ENCODE measurements at places on chromosomes 2 and 18.

- DNase-seq = no peak
Measured at GRCh38 chr2:137117385-137117784, 352.0 kb downstream of the THSD7B start.

DNA sequence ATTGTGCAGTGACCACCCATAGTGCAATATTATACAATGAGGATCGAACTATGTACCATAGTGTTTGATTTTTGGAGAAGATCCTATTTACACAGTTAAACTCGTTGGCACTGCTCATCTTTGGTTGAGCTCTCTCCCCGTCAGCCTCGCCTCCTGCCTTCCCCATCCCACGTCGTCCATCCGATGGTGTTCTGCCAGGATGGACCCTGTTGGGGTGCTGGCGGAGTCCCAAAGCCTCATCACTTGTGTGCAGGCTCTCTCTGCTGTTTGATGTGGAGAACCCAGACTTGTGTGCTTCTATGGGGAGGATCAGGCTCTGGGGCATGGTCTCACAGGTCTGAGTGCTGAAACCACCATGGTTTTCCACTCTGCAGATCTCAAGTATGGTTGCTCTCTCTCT, 85.4 kb downstream of the ITGB1BP1 start:
- no peak for DNase-seq

GRCh38 chr18:21602299-21602587, 1.7 kb upstream of the ESCO1 start:
- DNase-seq = no peak

DNA sequence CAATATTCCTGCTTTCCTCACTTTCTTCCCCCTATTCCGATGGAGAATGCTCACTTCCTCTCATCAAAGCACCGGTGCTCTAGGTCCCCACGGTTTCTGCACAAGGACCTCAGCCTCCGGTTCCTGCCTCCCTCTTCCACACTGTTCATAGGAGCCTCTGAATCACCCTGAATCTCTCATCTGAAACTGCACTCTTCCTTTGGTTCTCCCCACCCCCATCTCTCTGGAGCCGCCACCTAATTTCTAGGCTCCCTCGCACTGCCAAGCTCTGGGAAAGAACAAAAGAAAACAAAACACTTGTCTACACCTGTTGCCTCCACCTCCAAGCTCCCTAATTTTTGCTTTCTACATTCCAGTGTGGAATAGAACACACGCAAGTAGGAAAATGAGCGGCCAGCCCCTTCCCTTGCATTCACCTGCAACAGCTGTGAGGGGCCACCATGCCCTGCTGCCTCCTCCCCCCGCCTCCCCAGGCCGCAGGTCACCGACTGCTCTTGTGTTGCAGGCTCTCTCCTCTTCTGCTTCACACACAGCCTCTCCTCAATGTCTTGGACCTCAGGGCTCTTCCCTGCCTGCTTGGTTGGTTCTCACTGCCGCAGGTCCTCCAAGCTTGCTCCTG, 9.6 kb downstream of the FBXO15 start:
- DNase-seq = no peak
